Dorsolateral prefrontal cortex (tissue), 122 donors: ENCODE measurements at places on chromosomes 16 and 17. TPM values are rescaled to one million over a fixed set of nuclear protein-coding genes. Genes with fewer than 3 reads are reported as not detected.

DNA sequence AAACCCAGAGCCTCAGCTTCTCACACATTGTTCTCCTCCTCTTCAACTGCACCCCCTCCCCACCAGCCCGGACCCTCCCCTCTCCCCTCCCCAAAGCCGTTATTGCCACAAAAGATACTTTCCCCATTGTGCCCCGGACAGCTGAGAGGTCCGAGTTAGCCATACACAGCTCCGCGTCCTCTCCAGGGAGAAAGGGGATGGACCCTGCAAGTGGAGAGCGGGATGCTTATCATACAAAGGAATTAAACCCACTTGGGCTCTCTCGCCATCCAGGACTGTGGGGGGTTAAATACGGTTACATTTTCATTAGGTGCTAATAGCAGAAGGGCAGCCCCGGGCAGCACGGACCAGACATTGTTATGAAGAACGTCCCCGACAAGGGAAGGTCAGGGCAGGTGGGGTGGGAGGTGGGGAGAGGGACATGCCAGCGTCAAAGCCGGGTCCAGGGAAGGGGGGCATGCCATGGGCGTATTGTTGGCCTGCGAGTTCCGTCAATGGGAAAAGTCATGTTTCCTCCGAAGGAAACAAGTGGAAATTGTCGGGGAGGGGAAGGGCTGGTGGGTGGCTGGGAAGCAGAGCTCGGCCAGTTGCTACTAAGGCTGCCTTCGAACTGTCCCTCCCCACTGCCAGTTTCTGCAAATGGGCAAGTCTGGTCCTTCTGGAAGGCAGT is 99.1 kb downstream of the SOX9 start:
- no peak for DNase-seq

GRCh38 chr16:46897471-46897870 is 13.3 kb downstream of the GPT2 start:
- DNase-seq = no peak

GRCh38 chr16:12295395-12295794 is 318.9 kb downstream of the SNX29 start:
- DNase-seq = no peak

- no peak for DNase-seq
These were observed 86.9 kb downstream of the RBBP6 start for GRCh38 chr16:24626256-24626655.

- DNase-seq = no peak
These were observed 11.5 kb upstream of the HAS3 start for GRCh38 chr16:69093974-69094373.

Gene ALOX15B
- 1.3 TPM for total RNA-seq

Gene TP53TG3B
- not detected for total RNA-seq
